Lung (tissue), 17 donors: ENCODE measurements at places on chromosomes 2 and 18. TPM values are rescaled to one million over a fixed set of nuclear protein-coding genes. Genes with fewer than 3 reads are reported as not detected.

Gene LAMA3
- total RNA-seq: 110 TPM

Gene HOXD4
- total RNA-seq: 1.1 TPM

Gene NAT8
- not detected for total RNA-seq

Gene KLHL14
- total RNA-seq: 0.31 TPM

Gene GNLY
- 12.1 TPM for total RNA-seq

Gene FIGN
- total RNA-seq: 6.5 TPM

Gene ZNF2
- 4.4 TPM for total RNA-seq

Gene KCNG2
- 1.7 TPM for total RNA-seq

Gene ANKRD29
- 38.4 TPM for total RNA-seq
